ENCODE measurements at places on chromosomes 12 and 14.
A peak's percentile ranks its signal among the peaks of the same experiment; 100 is the strongest.

- no peak for DNase-seq
These were observed 4.0 kb downstream of the SETD1B start for GRCh38 chr12:121807642-121808347.

GRCh38 chr12:120249875-120250795, 15.4 kb downstream of the PXN start:
- peak; percentile 46 for DNase-seq

GRCh38 chr14:102283631-102284129, 21.3 kb downstream of the MOK start:
- DNase-seq, result no peak

GRCh38 chr12:92055877-92056276, 89.8 kb downstream of the BTG1 start:
- DNase-seq, result no peak

DNA sequence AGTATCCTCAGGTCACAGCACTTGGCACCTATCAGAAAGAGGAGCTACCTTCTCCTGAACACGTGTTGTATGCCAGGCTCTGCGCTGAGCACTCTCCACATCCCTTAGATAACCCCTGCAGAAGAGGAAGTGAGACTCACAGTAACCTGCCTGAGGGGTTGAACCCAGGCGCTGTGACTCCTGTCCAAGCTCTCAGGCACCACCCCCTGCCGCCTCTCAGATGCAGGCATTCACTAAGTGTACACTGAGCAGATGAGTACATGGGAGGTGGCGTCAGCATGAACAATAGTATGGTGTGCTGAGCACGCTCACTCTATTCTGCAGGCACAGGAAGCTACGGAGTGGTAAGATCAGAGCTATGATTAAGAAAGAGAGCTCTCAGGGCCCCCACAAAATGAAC, 21.0 kb upstream of the RIC8B start:
- no peak for DNase-seq
